ENCODE measurements at places on chromosomes 4 and X. TPM values are rescaled to one million over a fixed set of nuclear protein-coding genes. Genes with fewer than 3 reads are reported as not detected.

DNA sequence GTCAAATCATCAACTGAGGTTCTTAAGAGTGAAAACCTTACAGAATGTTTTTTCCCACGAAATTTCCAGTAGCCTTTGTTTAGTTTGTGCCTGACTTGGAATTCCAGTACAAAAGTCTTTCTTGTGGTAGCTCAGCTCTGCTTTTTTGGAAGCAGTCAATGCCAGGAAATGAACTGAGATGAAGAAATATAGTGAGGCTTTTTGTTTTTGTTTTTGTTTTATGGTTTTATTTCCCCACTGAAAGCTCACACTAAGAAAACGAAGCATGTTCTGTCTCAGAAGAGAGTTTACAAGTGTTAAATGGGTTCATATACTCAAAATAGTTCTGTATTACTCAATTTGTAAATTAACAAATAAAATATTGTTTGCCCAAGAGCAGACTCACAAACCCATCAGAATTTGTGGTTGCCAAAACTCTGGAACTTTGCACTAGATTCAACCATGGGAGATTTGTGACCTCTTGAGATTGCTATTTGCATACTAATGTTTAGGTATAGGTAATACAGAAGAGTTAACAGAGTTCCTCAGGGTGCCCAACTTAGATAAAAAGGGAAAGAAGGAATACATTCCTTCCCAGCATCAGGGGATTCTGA lies 1060.8 kb downstream of the FAT4 start:
- H3K4me3 ChIP-seq: no peak overlapping the region
- no peaks in the 10 kb centered on the region for H3K4me1 ChIP-seq
- no peak overlapping the region for H3K27ac ChIP-seq
- H3K27me3 ChIP-seq: no peaks in the 10 kb centered on the region
- H3K36me3 ChIP-seq: no peaks in the 10 kb centered on the region
- no peak for DNase-seq

DNA sequence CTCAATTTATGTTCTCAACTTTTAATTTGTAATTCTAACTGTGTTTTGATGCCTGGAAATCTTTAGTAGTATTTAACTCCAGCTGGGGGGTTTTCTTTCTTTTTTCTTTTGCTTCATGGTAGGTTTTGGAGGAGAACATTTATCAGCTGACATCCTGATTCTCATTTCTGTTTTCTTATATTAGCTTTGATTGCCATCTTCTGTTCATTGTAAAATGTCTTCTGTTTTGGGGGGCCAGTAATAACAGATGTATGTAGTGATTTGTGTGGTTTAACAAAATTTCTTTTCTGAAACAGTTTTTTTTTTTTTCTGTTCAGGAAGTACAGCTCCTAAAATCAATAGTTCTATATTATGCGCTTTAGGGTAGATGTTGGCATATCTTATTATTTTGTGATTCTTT lies 182.2 kb downstream of the GABRB1 start:
- H3K27me3 ChIP-seq: no peaks in the 10 kb centered on the region
- no peak for DNase-seq
- H3K4me1 ChIP-seq: peaks cover 55% of the 10 kb centered on the region
- H3K4me3 ChIP-seq: no peak overlapping the region
- no peaks in the 10 kb centered on the region for H3K36me3 ChIP-seq

- H3K36me3 ChIP-seq: no peaks in the 10 kb centered on the region
- peaks cover 6% of the 10 kb centered on the region for H3K4me1 ChIP-seq
- H3K27ac ChIP-seq: no peak overlapping the region
- H3K4me3 ChIP-seq: no peak overlapping the region
- no peak for DNase-seq
These were observed 49.5 kb downstream of the IQCM start for GRCh38 chr4:149766135-149766534.

- no peak overlapping the region for H3K27ac ChIP-seq
- H3K4me1 ChIP-seq: no peaks in the 10 kb centered on the region
- no peaks in the 10 kb centered on the region for H3K36me3 ChIP-seq
- no peak for DNase-seq
- no peaks in the 10 kb centered on the region for H3K27me3 ChIP-seq
These were observed 87.9 kb upstream of the GPC3 start for GRCh38 chrX:134073341-134073740.

GRCh38 chr4:25223802-25224375 lies 9.9 kb upstream of the PI4K2B start:
- no peaks in the 10 kb centered on the region for H3K36me3 ChIP-seq
- no peak for DNase-seq
- H3K27me3 ChIP-seq: no peaks in the 10 kb centered on the region
- no peak overlapping the region for H3K4me3 ChIP-seq

- no peak overlapping the region for H3K4me3 ChIP-seq
- H3K36me3 ChIP-seq: peaks cover 17% of the 10 kb centered on the region
- H3K27me3 ChIP-seq: no peaks in the 10 kb centered on the region
- H3K4me1 ChIP-seq: peaks cover 22% of the 10 kb centered on the region
These were observed 5.6 kb downstream of the SDAD1 start for GRCh38 chr4:75985116-75985515.

- no peak overlapping the region for H3K4me3 ChIP-seq
- no peaks in the 10 kb centered on the region for H3K36me3 ChIP-seq
- H3K4me1 ChIP-seq: peaks cover 11% of the 10 kb centered on the region
- H3K27me3 ChIP-seq: peaks cover 26% of the 10 kb centered on the region
- no peak overlapping the region for H3K27ac ChIP-seq
These were observed 217.3 kb upstream of the TAPT1 start for GRCh38 chr4:16443504-16444088.

- no peaks in the 10 kb centered on the region for H3K27me3 ChIP-seq
- DNase-seq: no peak
- no peak overlapping the region for H3K27ac ChIP-seq
These were observed 3.7 kb upstream of the SPARCL1 start for GRCh38 chr4:87532907-87533306.

- peaks cover 9% of the 10 kb centered on the region for H3K27me3 ChIP-seq
- no peaks in the 10 kb centered on the region for H3K36me3 ChIP-seq
- peak overlapping the region; percentile 24 for H3K4me3 ChIP-seq
These were observed 64.9 kb upstream of the SCOC start for GRCh38 chr4:140308366-140309123.

DNA sequence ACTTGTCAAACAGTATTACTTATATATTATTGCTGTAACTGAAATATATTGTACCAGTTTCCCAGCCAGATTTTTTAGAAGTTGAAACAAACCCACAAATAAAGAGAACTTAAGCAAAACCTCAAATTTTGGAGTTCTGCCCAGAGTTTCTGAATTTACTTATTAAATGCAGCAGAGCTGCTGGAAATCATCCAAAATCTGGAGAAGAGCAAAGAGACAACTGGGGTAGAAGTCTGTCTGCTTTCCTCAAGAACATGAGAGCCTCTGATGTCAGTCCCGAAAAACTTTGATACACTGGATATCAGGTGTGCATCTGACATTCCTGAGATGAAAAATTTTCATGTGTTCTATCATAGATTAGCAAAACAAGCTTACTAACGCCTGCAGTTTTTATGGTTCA lies 325.9 kb downstream of the NR3C2 start:
- no peaks in the 10 kb centered on the region for H3K36me3 ChIP-seq
- no peak for DNase-seq
- H3K27me3 ChIP-seq: no peaks in the 10 kb centered on the region
- H3K27ac ChIP-seq: no peak overlapping the region
- peaks cover 3% of the 10 kb centered on the region for H3K4me1 ChIP-seq

DNA sequence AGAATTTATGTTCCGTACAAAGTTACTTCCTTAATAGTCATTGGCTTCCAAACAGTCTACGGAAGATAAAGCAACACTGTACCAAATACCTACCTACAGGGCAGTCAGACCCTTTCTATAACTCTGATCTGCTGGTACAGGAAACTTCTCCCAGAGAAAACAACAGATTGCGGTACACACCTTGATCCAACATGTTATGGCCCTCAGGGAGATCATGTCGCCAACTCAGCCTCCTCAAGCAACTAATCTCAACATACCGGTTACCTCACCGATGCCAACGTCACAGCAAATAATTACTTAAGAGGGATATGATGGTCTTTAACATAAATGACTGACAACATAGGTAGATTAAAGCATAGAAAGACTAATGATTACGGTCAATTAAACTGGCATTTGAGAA lies 70.4 kb downstream of the RFC1 start:
- H3K4me1 ChIP-seq: no peaks in the 10 kb centered on the region
- no peaks in the 10 kb centered on the region for H3K27me3 ChIP-seq
- H3K36me3 ChIP-seq: peaks cover 49% of the 10 kb centered on the region
- DNase-seq: no peak

- peak; percentile 43 for DNase-seq
- peaks cover 10% of the 10 kb centered on the region for H3K36me3 ChIP-seq
- H3K27me3 ChIP-seq: no peaks in the 10 kb centered on the region
- H3K4me3 ChIP-seq: no peak overlapping the region
- H3K4me1 ChIP-seq: peaks cover 7% of the 10 kb centered on the region
- no peak overlapping the region for H3K27ac ChIP-seq
These were observed 124.3 kb downstream of the ADGRA3 start for GRCh38 chr4:22391551-22391950.

- no peak for DNase-seq
- H3K4me1 ChIP-seq: no peaks in the 10 kb centered on the region
- H3K4me3 ChIP-seq: no peak overlapping the region
- H3K27ac ChIP-seq: no peak overlapping the region
These were observed 262.5 kb downstream of the GRID2 start for GRCh38 chr4:92566269-92566668.

- H3K4me3 ChIP-seq: no peak overlapping the region
- no peak overlapping the region for H3K27ac ChIP-seq
- no peak for DNase-seq
- no peaks in the 10 kb centered on the region for H3K36me3 ChIP-seq
- no peaks in the 10 kb centered on the region for H3K4me1 ChIP-seq
These were observed 17.2 kb upstream of the SPRY1 start for GRCh38 chr4:123379392-123379791.

DNA sequence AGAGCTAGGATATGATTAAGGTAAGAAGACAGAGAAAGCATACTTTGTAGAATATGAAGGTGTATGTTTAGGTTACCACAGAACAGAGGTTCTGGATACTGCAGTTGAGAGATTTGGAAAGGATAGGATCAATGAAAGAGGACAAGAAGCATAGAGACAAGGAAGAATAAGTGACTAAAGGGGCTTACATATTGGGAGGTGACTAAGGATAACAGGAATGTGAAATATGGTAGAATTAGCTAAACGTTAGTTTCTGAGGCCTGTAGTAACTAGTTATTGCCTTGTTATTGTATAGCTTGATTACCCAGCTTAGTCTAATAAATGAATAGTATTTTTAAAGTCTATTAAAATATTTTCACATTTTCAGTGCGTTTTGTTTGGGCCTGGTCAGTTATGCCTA lies 38.2 kb downstream of the CENPI start:
- H3K27me3 ChIP-seq: no peaks in the 10 kb centered on the region
- peaks cover 4% of the 10 kb centered on the region for H3K36me3 ChIP-seq
- no peaks in the 10 kb centered on the region for H3K4me1 ChIP-seq
- peak; percentile 35 for DNase-seq

- H3K36me3 ChIP-seq: no peaks in the 10 kb centered on the region
- H3K4me1 ChIP-seq: no peaks in the 10 kb centered on the region
- no peak overlapping the region for H3K27ac ChIP-seq
- H3K4me3 ChIP-seq: no peak overlapping the region
These were observed 214.7 kb upstream of the INTU start for GRCh38 chr4:127417885-127418535.

GRCh38 chr4:22339491-22339890 lies 176.4 kb downstream of the ADGRA3 start:
- no peak overlapping the region for H3K4me3 ChIP-seq
- no peaks in the 10 kb centered on the region for H3K27me3 ChIP-seq
- no peaks in the 10 kb centered on the region for H3K36me3 ChIP-seq
- H3K4me1 ChIP-seq: no peaks in the 10 kb centered on the region
- H3K27ac ChIP-seq: no peak overlapping the region
- no peak for DNase-seq

DNA sequence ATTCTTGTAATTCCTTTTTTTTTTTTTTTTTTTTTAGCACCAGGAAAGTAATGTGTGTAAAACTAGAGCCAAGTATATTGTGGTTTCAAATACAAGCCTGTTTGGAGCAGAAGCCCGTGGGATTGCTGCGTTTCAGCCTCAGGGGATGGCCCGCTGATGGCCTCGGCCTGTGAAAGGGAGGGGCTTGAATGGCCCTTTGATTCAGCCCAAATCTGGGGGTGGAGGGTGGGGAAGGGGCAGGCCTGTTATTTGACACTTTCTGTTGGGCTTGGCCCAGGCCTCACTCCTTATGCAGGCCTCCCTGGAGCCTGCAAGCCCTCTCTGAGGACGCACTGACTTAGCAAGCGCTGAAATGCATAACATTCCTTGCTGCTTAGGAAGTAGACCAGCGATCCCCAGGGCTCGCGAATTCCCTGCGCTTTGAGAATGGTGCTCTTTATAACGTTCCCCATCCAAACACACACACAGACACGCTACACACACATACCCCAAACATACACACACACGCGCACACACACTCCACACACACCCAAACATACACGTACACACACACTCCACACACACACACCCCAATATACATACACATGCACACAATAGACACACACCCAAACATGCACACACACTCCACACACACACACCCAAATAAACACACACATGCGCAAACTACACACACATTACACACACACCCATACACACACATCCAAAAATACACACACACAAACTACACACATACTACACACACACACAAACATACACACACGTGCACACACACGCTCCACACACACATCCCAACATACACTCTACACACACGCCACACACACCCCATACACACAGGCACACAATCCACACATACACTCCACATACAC lies 29.6 kb downstream of the TLR10 start:
- H3K4me1 ChIP-seq: peaks cover 18% of the 10 kb centered on the region
- peak; percentile 88 for DNase-seq
- H3K36me3 ChIP-seq: no peaks in the 10 kb centered on the region
- no peaks in the 10 kb centered on the region for H3K27me3 ChIP-seq
- H3K4me3 ChIP-seq: peak overlapping the region; percentile 55
- peak overlapping the region; percentile 72 for H3K27ac ChIP-seq

- no peaks in the 10 kb centered on the region for H3K27me3 ChIP-seq
- no peak overlapping the region for H3K4me3 ChIP-seq
- DNase-seq: no peak
- H3K27ac ChIP-seq: no peak overlapping the region
- H3K36me3 ChIP-seq: no peaks in the 10 kb centered on the region
- H3K4me1 ChIP-seq: no peaks in the 10 kb centered on the region
These were observed 31.8 kb downstream of the MSL3 start for GRCh38 chrX:11789809-11790208.

DNA sequence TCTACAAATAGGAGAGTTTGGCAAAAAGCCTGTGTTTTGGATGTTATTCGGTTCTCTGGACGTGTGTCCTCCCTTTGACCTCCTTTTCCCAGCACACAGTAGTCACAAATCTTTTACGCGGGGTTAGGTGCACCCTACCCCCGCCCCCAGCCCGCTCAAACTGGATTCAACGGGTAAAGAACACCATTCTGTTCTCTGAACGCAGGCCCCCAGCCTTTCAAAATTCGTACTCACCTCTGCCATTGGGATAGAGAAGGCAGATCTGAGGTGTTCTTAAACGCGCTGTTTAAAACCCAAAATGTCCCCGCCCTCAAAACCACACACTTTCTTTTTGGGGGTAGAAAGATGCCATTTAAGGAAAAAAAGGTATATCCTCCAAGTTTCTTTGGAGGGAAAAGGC lies 2.7 kb downstream of the LEF1 start:
- no peak overlapping the region for H3K27ac ChIP-seq

Gene ADAMTS3
- 2.2 TPM for total RNA-seq

Gene RPS6KA6
- 4.0 TPM for total RNA-seq

Gene POU4F2
- total RNA-seq: not detected

Gene SOX3
- total RNA-seq: not detected

Gene C4orf51
- not detected for total RNA-seq

Gene ADH7
- total RNA-seq: not detected

Gene C4orf46
- total RNA-seq: 12.7 TPM

Gene IL21
- total RNA-seq: not detected

Gene MAMLD1
- 2.7 TPM for total RNA-seq
